ENCODE measurements at places on chromosomes 2 and 18.

DNA sequence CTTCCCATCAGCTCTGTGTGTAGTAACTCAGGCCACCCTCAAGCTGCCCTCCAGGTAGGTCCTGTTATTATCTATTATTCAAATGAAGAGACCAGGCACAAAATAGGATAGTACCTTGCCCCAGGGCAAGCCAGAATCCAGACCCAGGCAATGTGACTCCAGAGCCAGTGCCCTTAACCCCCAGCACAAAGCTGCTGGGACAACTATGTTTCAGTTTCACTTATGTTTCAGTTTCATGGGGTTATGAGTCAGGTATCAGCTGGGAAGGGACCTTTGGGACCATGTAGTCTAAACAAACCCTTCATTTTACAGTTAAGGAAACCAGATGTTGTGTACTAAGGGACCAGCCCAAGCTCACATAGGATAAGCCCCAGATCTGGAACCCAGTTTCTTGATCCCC lies 10.0 kb downstream of the HK2 start:
- peak; percentile 69 for DNase-seq

DNA sequence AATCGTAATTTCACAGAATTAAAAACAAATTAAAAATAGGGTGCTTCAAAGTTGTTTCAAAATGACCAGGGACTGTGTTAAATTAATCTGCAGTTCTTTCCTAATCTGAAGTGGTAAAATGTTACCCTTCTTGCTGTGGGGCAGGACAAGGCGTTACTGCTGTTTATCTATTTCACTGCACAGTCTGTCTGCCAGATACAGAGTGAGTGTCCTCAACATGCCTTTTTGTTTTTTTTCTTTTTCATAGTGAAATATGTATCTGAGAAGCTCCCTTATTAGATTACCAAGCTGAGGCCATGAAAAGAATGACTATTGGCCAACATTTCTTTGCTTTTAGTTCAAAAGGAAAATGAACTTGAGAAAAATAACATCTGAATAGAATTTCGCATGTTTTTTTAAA lies 38.0 kb downstream of the KCTD1 start:
- DNase-seq, result no peak

- no peak for DNase-seq
Measured at GRCh38 chr18:3984163-3984757, 470.8 kb downstream of the DLGAP1 start.

DNA sequence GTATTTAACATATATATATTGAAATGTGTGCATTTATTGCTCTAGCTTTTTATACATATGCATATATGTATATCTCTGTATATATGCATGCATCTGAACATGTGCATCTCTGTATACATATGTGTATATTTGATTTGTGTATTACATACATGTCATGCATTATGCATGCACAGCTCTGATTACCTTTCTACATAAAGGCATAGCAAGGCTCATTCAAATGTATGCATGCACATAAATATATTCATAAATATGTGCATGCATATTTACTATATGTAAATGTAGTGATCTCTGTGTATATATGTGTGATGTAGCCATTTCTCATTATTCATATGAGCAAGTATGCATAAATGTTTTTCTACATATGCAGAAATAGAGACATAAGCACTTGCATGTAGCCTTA lies 64.6 kb downstream of the TRIB2 start:
- no peak for DNase-seq

DNA sequence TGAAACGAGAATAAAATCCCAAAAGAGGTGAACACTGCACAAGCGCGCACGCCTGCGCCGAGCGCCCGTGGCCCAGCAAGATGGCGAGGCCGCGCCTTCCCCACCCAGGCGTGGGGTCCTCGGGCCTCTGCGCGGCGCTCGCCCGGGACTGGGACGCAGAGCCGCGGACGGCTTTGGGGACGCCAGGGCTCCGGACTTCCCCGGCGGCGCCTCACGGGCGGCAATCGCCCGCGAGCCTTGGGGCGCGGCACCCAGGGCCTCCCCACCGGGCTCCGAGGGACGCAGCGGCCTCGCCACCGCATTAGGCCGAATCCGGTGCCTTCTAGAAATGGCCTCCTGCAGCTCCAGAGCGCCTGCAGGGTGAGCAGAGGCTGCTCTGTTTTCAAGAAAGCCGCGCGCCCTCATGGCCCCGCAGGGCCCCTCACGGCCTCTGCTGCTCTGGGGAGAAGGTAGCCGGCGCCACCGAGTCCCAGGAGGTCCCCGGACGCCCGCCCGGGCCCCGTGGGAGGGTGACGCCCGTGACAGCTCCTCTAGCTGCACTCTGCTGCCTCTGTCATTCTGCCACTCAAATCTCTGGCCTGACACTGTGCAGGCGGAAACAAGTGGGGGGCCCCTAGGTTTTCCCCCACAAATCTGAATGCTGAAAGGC lies 35.9 kb upstream of the POMC start:
- peak; percentile 24 for DNase-seq

All from fibroblast of skin of right biceps (primary cell).